ENCODE measurements at places on chromosomes 4 and X.

DNA sequence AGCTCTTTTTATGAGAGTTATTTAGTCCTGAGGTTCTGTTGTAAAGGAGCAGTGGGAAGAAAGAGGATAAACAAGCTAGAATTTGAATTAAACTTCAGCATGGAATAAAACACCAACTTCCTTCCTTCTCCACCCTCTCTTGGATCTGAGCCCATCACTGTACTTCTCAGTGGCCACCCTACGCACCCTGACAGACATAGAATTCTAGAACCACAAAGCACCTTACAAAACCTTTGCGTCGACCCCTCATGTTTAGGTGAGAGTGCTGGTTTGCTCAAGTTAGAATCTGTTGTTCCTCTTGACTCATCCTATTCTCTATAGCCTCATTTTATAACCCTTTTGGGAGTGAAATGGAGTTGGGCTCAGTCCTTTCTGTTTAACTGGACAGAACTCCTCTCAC lies 84.6 kb upstream of the RPL34 start:
- no peak for DNase-seq

- DNase-seq: no peak
These were observed 99.1 kb upstream of the AFAP1 start for GRCh38 chr4:8038719-8039251.

DNA sequence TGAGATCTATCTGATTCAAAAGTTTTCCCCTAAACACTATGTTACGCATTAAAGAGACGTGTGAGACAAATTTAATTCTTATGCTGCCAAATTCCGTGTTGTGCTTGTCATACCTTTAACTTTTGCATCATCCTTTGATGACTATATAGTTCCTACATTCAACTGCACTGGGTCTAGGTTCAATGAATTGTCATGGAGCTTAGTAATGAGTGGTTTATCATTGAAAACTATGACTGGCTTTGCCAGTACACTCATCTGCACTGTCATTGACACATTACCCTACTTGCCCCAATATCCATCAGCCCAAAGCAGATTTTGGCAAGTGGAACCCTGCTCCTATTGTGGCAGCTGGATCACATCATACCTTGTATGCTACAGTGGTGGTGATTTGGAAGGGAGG lies 882.9 kb upstream of the SLIT2 start:
- no peak for DNase-seq

DNA sequence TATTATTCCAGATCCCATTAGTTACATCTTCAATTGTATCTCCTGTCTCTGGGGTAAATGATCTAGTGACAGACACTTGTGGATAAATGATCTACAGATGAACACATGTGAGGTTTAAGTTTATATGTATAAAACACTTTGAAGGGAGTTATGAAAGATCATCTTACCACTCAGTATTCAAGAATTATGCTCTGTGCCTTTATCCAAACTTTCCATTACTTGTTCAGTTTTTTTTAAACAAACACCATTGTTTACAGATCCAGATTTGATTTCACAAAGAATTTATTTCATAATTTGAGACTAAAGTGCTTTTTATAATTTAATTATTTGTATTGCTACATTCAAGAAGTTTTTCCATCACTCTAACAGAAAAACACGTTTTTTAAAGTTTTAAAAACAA lies 142.5 kb downstream of the HHIP start:
- DNase-seq: no peak

DNA sequence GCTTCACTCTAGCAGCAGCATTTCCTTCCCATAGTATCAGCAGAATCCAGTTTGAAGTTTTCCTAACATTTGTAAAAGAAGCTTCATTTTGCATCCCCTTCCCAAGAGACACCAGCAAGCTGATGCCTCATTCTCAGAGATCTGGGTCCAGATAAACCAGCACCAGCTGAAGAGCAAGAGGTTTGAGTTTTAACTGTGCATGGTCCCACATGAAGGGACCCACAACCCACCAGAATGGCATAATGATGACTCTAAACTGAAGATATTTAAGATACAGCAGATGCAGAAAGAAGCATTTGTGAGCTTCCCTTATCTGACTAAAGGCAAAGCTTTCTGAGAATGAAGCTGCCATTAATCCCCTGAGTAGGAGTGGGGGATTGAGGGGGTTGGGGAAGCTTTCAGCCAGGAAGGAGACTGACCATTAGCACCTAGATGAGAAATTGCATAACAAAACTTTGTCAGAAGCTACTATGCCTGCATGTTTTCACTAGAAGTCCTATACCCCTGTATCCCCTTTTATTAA lies 18.6 kb downstream of the NUDT6 start:
- DNase-seq: no peak

GRCh38 chr4:6926681-6927478 lies 17.3 kb downstream of the TBC1D14 start:
- DNase-seq: no peak

GRCh38 chrX:32397562-32398216 lies 813.7 kb downstream of the DMD start:
- DNase-seq: no peak

- DNase-seq: no peak
These were observed 20.8 kb downstream of the ABHD18 start for GRCh38 chr4:127985989-127986388.

GRCh38 chr4:189204616-189205015 lies 736.1 kb upstream of the FRG1 start:
- DNase-seq: no peak

GRCh38 chr4:109979920-109980717 lies 67.4 kb downstream of the EGF start:
- DNase-seq: peak; percentile 62

- DNase-seq: no peak
These were observed 3.4 kb upstream of the ZRSR2 start for GRCh38 chrX:15786915-15787314.

GRCh38 chrX:137988470-137988869 lies 422.5 kb downstream of the ZIC3 start:
- no peak for DNase-seq

- DNase-seq: no peak
These were observed 22.8 kb upstream of the KIAA1210 start for GRCh38 chrX:119150163-119151050.

GRCh38 chrX:148416931-148417330 lies 83.5 kb upstream of the AFF2 start:
- DNase-seq: peak; percentile 64

- peak; percentile 5 for DNase-seq
These were observed 1472.8 kb downstream of the C4orf33 start for GRCh38 chr4:130568746-130569145.

DNA sequence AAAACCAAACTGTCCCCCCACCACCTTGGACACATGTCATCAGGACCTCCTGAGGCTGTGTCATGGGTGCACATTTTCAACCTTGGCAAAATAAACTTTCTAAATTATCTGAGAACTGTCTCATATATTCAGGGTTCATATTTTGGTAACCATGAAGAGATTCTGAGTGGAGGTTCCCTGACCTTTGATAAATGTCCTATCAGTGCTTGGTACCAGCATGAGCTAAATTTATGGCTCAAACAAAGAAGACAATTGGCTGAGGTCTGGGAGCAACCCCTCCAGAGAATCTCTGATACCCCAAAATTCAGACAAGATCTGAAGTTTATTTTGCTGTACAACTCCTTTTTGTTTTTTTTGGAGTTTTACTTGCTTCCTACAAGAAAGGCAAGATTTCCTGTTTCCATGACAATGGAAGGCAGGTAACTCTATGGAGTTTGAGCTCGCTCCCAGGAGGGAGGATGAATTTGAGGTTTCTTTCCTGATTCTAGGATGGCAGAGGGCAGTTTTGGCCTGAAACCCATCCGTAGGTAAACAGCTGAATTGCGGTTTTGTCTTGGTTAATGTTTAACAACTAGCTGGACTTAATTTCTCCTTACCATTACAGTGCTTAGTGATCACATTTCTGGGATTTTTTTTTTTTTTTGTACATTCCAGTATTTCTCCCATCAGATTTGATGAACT lies 14.5 kb downstream of the UGT2B15 start:
- no peak for DNase-seq

GRCh38 chr4:1793940-1794808 lies 1.1 kb downstream of the FGFR3 start:
- peak; percentile 14 for DNase-seq

- no peak for DNase-seq
These were observed 77.9 kb downstream of the SLC7A11 start for GRCh38 chr4:138164208-138164607.

- no peak for DNase-seq
These were observed 140.5 kb downstream of the PACRGL start for GRCh38 chr4:20840648-20841190.

- no peak for DNase-seq
These were observed 63.2 kb downstream of the SH3RF1 start for GRCh38 chr4:169207436-169208089.

GRCh38 chr4:77538144-77538543 lies 67.5 kb upstream of the CXCL13 start:
- peak; percentile 73 for DNase-seq

GRCh38 chrX:122504026-122504425 lies 680.1 kb upstream of the GRIA3 start:
- DNase-seq: peak; percentile 8

GRCh38 chr4:74235135-74235534 lies 73.1 kb upstream of the EPGN start:
- DNase-seq: no peak

- peak; percentile 35 for DNase-seq
These were observed 671 bp downstream of the SLC7A11 start for GRCh38 chr4:138241281-138242075.

GRCh38 chr4:118921786-118922185 lies 33.1 kb downstream of the SYNPO2 start:
- DNase-seq: no peak

DNA sequence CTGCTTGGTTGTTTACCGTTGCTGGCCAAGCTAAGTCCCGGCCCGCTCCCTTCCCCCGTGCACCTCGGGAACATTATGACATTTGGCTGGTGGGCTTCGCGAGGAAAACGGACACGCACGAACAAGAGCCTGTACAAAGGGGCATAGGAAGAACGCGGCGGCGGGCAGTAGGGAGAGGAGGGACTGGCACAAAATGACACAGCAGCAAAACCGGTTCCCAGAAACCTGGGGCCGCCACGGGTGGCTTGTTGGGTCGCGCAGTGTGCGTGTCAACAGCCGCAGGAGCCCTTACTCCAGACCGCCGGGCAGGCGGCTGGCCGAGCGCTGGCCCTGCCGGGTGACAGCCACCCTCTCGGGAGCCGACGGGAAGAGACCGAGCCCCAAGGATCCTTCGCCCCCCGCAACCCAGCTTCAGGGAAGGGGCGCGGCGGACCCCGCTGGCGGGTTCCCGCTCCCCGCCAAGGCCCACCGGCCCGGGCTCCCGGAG lies 1.6 kb upstream of the LIN54 start:
- DNase-seq: no peak

DNA sequence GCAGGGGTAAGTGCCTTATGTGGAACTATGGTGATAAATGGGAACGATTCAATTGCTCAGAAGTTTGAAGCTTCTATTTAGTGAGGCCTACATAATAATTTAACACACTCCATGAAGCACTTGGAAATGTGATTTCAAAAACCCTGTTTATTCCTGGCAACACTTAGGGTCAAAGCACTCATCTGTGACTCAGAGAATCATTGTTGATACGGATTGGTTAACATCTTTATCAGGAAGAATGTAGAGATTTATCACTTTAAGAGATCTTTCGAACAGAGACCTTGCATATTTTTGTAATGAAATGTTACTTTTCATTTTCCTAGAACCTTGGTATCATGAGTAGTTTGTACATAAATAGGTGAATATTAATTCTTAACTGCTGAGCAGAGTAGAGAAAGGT lies 269.1 kb upstream of the SLIT2 start:
- DNase-seq: peak; percentile 74

DNA sequence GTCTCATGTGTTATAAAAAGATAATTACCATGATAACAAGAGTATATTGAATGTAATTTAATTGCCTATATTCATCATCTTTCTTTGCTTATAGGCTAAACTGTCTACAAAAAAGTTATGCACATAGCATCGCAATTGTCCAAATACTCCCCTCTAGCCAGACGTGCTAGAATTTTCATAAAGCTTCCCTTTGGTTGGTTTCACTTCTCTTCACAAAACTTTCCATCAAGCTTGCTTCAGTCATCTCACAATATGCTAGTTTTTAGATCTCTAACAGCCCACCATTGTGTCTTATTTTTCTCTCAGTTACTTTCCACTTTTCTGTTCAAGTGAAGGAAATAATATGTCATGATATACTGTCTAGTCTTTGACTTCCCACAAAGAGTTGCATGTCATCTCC lies 448.3 kb upstream of the SPANXN1 start:
- no peak for DNase-seq

DNA sequence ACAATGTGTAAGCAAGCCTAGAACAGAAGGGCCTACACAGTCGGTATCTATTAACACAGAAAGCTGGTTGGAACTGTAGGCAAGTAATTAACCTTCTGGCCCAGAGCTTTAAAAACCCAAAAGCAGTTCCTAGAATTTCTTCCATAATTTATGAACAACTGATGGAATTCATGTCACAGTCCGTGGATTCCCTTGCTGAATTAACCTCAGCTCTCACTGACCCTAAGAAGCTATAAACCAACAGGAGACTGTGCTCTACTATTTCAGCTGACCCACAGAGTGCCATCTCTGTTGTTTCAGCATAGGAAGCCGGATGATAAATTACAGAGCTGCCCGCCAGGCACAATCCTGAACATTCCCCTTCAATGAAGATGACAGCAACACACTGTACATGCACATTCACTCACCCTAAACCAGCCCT lies 157.3 kb downstream of the PRDM5 start:
- DNase-seq: no peak

DNA sequence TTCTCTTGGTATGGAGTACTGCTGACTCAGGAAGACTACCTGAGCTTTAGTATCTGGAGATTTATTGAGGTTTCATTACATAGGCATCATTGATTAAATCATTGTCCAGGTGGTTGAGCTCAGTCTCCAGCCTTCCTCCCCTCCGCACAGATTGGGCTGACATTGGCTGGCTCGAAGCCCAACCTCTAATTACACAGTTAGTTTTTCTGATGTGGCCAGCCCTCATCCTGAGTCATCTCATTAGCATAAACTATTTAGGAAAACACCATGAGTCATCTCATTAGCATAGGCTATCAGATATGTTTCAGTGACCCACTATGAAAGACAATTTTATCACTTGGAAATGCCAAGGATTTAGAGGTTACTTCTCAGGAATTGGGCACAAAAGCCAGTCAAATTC lies 93.9 kb upstream of the ANKRD50 start:
- DNase-seq: peak; percentile 81

DNA sequence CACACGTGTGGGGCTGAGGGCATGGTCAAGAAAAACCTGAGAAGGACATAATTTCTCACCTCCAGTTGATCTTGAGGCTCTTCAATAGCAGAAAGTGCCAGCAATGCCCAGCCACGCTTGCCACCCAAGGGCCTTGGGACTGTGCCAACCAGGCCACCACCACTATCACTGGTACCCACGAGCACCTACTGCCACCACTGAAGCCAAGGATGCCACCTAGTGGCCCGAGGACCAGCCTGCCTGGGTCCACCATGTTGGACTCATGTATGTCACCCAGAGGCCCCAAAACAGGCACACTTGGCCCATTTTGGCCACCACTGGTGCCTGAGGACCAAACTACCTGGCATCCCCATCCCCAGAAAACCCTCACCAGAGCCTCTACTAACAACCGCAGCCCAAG lies 191.8 kb downstream of the ADAM29 start:
- no peak for DNase-seq

- DNase-seq: no peak
These were observed 275.9 kb downstream of the ARHGAP10 start for GRCh38 chr4:148007792-148008191.

- DNase-seq: no peak
These were observed 87.8 kb downstream of the HPGD start for GRCh38 chr4:174434455-174434854.

- no peak for DNase-seq
These were observed 7.4 kb downstream of the PPP1R2C start for GRCh38 chrX:42770566-42770965.
